Urinary bladder (tissue), 4 donors: ENCODE measurements at places on chromosomes 11 and 22. TPM values are rescaled to one million over a fixed set of nuclear protein-coding genes. Genes with fewer than 3 reads are reported as not detected.

Gene KDELR3
- polyA plus RNA-seq = 4.7 TPM

- no peak for DNase-seq
These were observed 118.1 kb downstream of the DBX1 start for GRCh38 chr11:20042045-20042639.

Gene GAL3ST1
- polyA plus RNA-seq = 2.7 TPM

GRCh38 chr11:13169709-13170108 is 107.9 kb upstream of the BMAL1 start:
- DNase-seq = no peak

Gene BBOX1
- 0.05 TPM for polyA plus RNA-seq

- no peak for DNase-seq
These were observed 552.8 kb upstream of the CCDC179 start for GRCh38 chr11:23413057-23413456.

- no peak for DNase-seq
These were observed 4.9 kb downstream of the NDUFC2 start for GRCh38 chr11:78074756-78075155.
